Fibroblast of pulmonary artery (primary cell): ENCODE measurements at places on chromosomes 12 and 14.

GRCh38 chr12:27922531-27923139, 49.9 kb downstream of the PTHLH start:
- DNase-seq, result peak; percentile 64

DNA sequence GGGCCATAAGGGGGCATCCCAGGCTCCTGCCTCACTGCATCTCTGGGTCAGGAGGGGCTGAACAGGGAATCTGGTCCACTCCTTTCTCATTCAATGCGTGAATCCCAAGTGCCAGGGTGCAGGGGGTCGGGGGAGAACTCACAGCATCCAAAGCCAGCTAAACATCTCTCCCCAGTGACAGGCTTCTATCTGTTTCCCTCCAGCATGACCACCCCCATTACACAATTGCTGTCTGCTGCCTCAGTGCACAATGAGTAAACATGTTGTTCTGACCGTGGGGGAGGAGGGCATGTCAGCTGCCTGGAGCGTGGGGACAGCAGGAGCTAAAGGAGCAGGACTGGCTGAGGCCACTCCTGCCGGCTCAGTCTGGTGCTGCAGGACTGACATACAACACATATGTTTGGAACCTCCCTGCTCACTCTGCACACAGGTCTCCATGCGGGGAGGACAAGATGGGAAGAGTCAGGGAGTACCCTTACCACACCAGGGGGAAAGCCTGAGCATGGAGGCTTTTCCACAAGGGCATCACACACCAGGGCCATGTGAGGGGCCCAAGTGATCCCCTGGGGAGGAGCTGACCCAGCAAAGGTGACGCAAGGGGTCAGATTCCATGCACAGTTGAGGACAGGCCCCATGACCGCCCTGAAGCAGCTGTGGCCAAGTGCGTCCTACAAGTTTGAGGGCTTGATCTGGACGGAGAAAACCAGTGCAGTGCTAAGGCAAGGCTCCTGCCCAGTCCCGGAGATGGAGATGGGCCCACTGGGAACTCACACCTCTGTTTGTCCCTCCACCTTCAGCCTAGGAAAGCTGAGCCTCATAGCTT, 1.4 kb downstream of the TNS2 start:
- peak; percentile 81 for DNase-seq

DNA sequence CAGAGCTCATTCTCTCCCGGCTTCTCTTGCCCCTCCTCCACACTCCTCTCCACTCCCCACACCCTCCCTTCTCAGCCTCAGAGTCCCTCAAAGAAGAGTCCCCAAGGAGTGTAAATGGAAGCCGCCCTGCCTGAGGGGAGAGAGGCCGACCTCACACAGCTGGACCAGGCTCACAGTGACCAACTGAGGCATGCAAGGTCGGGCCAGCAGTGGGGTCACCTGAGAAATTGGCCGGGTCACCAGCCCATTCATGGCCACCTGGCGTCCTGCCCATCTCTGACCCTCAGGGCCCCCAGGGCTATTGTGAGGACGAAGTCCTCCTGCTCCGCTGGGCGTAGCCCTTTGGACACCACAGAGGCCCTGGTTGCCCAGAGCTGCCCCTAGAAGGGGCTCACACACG, 49.5 kb upstream of the NUAK1 start:
- no peak for DNase-seq

- no peak for DNase-seq
Observed at GRCh38 chr12:76940671-76941445, 62.0 kb upstream of the CSRP2 start.

DNA sequence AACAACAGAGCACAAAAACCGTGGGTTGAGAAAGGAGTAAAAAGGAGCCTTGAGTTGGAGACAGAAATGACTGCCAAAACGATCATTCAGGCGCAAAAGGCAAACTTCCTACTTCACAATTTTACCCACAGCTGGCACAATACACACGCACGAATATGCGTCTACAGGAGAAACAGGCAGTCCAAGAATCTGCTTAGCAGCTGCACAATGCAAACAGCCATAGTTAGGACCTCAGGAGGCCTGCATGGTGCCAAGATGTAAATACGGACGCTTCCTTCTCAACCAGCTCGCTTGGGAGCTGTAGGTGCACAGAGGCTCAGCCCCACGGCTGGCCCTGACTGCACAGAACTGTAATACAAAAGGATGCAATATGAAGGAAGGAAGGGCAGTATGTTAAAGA, 250.1 kb upstream of the CAND1 start:
- DNase-seq, result no peak
